ENCODE measurements at places on chromosomes 2 and 18.
A peak's percentile ranks its signal among the peaks of the same experiment; 100 is the strongest.

- peak; percentile 5 for DNase-seq
These were observed 35.8 kb upstream of the AFF3 start for GRCh38 chr2:100178085-100178788.

DNA sequence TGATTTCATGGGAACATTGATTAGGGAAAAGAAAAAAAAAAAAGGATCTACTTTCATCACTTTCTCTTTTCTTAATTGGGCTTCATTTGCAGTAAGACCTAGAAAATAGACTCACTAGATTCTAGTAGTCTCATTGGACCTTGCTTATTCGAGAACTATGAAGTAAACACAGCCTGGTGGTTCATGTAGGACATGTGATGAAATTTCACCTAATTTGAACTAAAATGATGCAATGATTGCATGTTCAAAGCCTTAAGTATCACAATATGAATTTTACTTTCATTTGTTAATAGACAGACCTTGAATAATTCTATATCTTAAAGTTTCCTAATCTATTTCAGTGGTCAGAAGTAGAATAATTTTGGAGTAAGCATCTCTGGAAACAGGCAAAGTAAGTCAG lies 688.9 kb upstream of the NRXN1 start:
- DNase-seq, result no peak

DNA sequence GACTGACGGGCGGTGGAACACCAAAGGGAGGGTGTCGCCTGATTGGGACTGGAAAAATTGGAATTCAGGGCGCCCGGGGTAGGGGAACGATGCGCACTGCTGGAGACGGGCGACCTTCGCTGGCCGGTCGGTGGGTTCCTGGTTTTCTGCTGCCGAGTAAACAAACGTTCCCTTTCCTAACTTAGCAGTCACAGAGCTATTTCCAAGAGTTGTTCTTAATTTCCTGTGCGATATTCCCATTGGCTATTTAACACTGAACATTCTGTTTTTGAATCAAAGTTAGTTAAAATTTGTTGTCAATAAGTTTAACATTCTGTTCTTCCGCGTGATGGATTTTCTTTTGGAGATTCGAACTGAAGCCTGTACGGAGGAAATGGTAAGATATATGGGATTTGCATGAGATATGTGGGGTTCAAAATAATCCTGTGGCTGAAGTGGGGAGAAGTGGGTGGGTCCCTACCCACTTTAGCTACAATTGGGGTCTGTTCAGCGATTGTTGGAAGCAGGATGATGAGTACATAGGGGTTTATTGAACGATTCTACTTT lies 862 bp downstream of the C18orf54 start:
- DNase-seq, result no peak

GRCh38 chr2:202361108-202361507 lies 15.0 kb upstream of the BMPR2 start:
- no peak for DNase-seq

GRCh38 chr2:233490831-233491230 lies 75.8 kb downstream of the USP40 start:
- no peak for DNase-seq

DNA sequence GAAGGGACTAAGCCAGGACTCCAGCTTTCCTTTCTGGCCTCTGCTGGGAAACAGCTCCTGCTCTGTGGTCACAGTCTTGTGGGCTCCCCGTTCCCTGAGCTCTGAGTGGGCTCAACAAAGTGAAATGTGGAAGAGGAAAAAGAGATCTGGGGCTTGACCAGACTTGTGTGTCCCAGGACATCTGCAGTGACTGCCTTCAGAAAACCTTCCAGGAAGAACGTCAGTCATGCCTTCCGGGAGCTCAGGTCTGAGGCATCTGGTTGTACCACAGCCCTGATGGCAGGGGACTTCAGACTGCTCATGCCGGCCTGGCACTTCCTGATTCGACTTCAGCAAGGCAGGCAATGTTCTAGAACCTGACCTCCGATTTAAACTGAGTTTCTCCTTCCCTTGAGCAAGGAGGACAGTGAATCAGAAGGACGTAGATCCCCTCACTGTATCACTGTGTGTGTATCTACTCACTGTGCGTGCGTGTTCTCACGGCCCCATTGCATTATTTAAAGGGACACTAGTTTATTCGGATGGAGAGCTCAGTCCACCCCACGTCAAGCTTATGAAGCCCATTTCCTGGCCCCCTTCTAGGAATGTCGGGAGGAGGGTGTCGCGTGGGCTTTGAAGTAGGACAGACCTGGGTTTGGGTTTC lies 548 bp upstream of the FBLN7 start:
- no peak for DNase-seq

- no peak for DNase-seq
These were observed 220.9 kb upstream of the PID1 start for GRCh38 chr2:229492034-229492433.

GRCh38 chr2:74259733-74260132 lies 61.3 kb downstream of the MTHFD2 start:
- DNase-seq, result no peak

DNA sequence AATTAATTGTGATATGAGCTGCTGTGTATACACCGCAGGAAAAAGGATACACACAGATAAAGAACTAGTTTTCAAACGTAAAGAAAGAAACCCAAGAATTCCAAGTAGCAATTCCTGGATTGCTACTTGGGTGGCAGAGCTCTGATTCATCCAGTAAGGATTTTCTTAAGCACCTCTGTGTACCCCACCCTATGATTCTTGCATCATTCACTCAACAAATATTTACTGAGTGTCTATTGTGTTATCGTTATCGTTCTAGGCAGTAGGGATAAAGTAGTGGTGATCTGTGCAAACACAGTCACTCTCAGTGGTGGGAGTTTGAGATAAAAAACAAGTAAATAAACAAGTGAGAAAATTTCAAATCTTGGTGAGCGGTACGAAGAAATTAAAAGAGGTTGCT lies 4.9 kb upstream of the TMEM200C start:
- DNase-seq, result no peak

DNA sequence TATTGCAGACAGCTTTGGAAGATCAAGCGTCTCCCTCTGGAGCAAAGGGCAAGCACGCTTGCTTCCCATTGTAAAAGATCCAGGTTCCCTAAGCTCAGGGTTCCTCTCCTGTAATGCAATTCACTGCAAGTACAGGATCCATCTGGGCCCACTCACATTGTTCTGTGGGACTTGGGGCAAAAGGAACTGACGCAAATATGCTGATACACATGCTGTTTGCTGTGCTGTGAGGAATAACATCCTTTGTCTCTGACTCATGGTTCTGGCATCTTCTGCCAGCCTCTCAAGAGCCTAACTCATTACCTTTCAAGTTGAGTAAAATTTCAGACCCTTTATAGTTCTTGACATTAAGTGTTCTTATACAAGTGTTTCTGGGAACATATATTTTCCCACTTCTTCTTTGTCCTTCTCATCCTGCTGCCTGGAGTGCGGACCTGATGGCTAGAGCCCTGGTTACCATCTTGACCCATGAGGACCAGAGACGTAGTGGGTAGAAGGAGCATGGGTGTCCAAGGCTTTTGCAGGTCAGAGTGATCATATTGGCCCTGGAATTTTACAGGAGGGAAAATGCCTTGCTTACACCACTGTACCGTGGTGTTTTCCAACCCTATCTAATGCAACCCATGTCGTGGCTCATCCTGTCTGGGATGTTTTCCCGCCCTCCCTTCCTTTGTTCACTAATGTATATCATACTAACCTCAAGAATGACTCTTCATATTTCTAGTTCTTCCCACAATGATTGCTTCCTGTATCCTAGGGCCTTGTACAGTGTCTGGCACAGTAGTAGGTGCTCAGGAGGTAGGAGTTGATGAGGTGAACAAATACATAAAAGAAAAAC lies 145.7 kb upstream of the GLI2 start:
- peak; percentile 20 for DNase-seq

DNA sequence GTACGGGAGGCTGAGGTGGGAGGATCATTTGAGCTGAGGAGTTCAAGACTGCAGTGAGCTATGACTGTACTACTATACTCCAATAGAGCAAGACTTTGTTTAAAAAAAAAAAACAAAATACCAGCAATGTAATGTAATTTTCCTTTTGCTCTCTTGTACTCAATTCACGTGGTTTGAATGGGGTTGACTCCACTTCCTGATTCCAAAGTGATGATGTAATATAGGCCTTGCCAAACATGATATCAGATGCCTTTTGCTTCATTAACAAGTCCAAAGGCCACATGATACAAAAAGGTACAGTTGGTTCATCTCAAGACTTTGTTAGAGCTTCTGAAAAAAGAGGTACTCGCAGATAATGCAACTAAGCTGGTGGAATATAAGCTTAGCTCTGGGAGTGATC lies 321.8 kb downstream of the ZEB2 start:
- DNase-seq, result peak; percentile 3

- DNase-seq, result no peak
These were observed 181.3 kb downstream of the ALPK2 start for GRCh38 chr18:58447402-58448095.

- DNase-seq, result no peak
These were observed 27.4 kb upstream of the TTC32 start for GRCh38 chr2:19929226-19929625.

DNA sequence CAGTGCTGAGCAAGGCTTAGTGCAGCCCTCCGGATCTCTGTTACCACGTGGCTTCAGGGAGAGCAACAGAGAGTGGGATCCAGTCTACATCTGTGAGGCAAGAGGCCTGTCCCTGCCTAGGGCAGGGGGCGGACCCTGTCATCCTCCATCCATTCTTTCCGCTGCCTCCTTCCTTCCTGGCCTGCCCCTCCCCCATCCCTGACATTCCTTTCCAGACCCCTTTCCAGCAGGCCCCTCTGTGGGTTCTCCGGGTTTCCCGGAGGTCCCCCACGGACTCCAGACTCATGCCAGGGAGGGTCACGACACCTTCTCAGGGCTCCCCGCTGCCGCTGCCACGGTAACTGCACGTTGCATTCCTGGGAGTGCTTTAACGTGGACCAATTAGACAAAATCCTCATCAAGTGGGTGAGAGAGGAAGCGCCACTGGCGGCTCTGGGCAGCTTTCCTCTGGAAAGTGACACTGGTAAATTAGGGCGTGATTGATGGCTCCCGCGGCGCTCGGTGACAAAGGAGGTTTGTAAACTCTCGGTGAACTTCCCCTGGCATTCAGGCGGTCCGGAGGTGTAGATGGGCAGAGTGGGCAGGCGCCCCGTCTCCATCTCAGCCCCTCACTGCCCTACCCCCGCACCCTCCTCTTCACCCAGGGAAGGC lies 11.4 kb downstream of the ATOH8 start:
- no peak for DNase-seq

DNA sequence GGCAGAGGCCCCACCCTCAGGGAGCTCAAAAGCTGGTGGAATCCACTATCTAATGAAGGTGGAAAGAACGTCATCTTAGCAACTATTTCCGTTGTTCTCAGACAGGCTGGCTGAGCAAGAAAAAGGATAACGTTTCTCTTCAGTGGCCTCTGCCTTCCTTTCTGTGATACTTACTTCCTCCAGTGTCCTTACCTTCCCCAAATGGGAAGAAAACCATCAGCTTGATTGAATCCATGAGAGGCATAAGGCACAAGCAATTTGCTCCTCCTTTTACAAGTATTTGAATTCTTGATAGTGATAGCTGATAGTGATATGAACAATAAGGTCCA lies 8.1 kb upstream of the NCOA1 start:
- DNase-seq, result no peak

DNA sequence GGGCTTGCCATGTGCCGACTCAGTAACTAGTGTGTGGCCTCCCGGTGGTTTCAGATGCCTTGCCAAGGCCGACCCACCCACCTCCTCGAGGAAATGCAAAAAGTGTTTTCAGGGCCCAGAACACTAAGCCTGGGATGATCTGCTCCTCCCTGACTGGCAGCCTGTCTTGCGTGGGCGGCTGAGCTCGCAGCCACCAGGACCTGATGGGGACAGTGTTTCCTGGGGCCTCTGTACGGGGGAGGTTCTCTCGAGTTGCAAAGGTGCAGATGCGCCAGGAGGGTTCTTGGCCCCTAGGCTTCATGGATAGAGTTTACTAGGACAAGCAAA lies 85.2 kb downstream of the GLI2 start:
- no peak for DNase-seq

DNA sequence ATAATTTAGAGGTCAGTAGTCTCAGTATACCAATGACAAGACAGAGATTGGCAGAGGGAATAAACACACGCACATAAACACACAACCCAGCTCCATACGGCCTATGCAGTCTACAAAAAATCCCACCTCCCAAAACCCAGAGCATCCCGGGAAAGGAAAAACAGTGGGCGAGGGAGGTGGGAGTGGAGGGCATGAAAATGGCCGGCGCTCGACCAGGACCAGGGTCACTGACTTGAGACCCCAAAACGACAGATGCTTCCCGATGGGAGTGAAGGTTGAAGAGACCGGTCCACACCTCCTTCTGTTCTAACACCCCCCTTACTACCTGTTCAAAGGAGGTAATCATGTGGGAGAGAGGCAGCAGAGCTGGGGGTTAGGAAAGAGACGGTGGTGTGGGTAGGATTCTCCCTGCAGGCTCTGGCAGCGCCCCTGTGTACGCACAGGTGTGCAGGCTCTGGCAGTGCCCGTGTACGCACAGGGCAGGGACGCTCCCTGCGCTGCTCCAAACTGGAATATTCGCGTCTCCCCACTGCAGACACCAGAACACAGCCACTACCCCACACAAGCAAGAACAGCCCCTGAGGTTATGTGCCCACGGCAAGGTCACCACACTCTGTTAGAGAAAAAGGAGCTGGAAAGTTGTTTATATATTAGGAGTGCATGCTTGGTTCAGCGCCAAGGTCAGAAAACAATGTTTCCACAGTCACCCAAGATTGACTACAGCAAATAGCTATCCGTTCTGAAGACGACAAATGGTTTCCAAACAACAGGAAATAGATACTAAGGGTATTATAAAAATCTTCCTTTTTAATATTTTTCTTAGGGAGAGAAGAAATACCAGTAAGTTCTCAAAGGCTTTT lies 67.9 kb downstream of the EIPR1 start:
- no peak for DNase-seq

GRCh38 chr18:74509856-74510769 lies 13.9 kb downstream of the CNDP2 start:
- DNase-seq, result no peak

DNA sequence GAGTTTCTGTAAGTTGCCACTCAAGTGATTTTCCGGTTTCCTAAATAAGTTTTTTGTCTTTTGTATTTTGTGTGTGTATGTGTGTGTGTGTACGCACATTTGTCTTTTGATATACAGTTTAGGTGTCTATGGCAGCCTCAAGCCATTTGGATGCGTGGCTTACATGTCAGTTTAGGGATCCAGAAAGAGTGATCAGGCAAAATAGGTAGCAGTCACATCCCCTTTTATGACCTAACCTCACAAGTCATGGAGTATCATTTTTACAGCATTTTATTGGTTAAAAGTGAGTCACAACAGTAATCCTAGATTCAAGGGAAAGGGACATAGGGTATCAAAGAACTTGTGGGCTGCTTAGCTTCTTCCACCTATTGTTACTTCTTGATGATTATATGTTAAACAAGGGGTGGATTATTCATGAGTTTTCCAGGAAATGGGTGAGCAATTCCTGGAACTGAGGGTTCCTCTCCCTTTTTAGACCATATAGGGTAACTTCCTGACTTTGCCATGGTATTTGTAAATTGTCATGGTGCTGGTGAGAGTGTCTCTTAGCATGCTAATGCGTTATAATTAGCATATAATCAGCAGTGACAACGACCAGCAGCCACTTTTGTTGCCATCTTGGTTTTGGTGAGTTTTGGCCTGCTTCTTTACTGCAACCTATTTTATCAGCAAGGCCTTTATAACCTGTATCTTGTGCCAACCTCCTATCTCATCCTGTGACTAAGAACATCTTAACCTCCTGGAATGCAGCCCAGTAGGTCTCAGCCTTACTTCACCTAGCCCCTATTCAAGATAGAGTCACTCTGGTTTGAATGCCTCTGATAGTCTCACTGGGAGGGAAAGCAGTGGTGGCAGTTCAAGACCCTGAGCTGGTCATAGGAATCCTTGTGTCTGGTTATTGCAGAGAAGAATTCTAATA lies 8.6 kb upstream of the SOCS6 start:
- peak; percentile 46 for DNase-seq

GRCh38 chr2:109611467-109612095 lies 2.2 kb downstream of the SEPTIN10 start:
- no peak for DNase-seq
